ENCODE measurements at places on chromosomes 3 and 15. TPM values are rescaled to one million over a fixed set of nuclear protein-coding genes. Genes with fewer than 3 reads are reported as not detected.
A peak's percentile ranks its signal among the peaks of the same experiment; 100 is the strongest.

DNA sequence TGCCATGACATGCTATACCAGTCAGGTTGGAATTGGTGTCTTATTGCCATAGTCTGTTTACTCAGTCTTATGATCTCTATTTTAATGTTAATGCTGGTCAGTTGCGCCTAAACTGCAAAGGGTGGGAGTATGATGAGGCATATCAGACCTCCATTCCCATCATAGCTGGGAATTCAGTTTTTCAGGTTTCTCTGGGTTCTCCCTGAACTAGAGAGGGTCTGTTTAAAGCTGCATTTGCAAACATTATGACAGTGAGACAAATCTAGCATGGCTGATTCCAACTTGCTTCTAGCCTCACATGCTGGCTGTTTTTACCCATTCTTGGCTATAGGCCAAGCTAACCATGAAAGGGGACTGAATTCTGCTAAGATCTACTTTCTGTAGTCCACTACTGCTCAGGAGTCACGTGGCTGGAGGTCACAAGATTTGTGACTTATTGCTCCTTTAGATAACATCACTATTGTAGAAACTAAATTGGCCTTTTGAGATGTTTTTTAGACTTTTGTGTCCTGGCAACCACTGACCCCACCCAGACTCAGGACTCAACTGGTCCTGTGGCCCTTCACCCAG, 96.5 kb downstream of the TGFBR2 start:
- no peaks in the 10 kb centered on the region for H3K27me3 ChIP-seq
- DNase-seq, result no peak
- no peaks in the 10 kb centered on the region for H3K36me3 ChIP-seq
- H3K27ac ChIP-seq, result no peak overlapping the region
- H3K4me1 ChIP-seq, result no peaks in the 10 kb centered on the region

DNA sequence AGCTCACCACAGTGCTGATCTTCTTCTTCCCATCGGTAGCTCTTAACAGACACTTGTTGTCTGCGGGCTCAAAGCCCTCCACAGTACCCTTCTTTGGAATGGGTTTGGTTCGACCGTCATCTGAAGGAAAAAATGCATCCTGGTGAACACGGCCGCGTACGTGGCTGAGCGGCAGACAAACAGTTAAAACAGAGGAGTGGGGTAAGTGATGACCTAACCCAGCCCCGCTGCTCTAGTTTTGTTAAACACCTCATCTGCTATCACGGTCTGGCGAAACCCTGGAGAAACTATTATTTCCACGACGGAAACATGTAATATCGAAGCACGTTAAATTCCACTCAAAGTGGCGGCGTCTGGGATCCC, 725 bp downstream of the SRP14 start:
- H3K36me3 ChIP-seq, result peaks cover 40% of the 10 kb centered on the region
- H3K27ac ChIP-seq, result peak overlapping the region; percentile 91
- DNase-seq, result no peak
- H3K4me3 ChIP-seq, result peak overlapping the region; percentile 79

DNA sequence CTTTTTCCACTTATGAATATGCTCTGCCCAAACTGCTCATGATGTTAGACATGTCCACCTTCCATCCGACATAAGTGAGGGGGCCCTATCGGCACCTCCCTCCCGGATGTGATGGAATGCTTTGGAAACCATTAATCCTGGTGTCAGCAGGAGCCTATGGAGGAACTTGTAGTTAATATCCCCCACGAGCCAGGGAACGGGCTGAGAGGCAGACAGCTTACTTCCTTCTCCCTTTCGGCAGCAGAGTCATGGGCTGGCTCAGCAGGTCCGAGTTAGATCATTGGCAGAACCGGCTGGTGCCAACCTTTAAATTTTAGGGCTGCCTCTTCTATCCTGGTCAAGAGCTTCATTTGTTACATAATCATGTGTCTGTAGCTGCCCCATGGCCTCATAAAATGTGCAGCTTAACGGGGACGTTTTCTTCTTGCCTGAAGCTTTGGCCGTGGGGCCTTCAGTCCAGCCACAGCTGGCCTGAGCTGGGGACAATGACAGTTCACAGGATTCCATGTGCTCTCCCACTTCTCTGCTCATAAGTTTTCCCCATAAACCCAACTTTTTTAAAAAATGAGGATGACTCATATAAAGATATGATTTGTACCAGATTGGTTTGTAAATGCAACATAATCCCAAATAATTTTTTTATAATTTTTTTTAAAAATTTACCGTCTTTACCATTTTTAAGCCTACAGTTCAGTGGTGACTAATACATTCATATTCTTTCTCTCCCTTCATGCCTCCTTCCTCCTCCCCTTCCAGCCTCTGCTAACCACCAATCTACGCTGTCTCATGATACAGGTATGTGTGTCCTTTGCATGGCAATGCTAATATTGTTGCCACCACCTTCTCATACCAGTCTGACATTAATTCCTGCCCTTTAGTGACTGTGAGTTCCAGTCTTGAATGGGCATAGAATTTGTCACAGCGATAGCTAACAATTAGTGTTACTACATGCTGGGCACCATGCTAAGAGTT, 62.2 kb upstream of the RGMA start:
- no peak overlapping the region for H3K4me3 ChIP-seq
- no peak for DNase-seq
- no peaks in the 10 kb centered on the region for H3K27me3 ChIP-seq
- H3K27ac ChIP-seq, result peak overlapping the region; percentile 40

ECE2 gene
- not detected for total RNA-seq

DHFR2 gene
- total RNA-seq, result 5.9 TPM

ZNF774 gene
- total RNA-seq, result 2.9 TPM

Measured in tibial nerve (tissue), 4 donors.